ENCODE measurements at places on chromosomes 7 and 10.

GRCh38 chr10:35834877-35835494, 192.9 kb upstream of the FZD8 start:
- no peak for DNase-seq

GRCh38 chr7:35701287-35701900, 6.5 kb upstream of the HERPUD2 start:
- no peak for DNase-seq

- no peak for DNase-seq
Observed at GRCh38 chr10:65197935-65198334, 1676.7 kb downstream of the REEP3 start.

DNA sequence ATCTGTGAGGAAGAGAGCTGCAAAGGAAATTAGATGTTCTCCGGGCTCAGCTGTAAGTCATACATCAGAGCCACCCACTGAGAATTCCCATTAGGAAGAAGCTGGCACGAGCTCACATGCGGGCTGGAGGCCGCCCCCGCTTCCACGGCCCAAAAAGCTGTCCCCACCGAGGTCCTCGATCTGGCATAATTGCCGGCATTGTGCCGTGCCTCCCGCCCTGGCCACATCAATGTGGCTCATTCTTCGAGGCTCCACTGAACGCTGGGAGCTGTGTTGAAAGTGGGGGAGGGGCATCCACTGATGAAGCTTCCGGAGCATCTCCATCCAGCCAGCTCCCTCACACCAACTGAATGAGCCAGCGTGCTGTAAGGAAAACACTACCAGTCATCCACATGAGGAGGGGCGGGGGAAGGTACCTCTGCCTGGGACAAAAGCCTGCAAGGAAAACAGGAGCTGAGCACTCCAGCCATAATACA, 173.1 kb downstream of the PTPRN2 start:
- no peak for DNase-seq

DNA sequence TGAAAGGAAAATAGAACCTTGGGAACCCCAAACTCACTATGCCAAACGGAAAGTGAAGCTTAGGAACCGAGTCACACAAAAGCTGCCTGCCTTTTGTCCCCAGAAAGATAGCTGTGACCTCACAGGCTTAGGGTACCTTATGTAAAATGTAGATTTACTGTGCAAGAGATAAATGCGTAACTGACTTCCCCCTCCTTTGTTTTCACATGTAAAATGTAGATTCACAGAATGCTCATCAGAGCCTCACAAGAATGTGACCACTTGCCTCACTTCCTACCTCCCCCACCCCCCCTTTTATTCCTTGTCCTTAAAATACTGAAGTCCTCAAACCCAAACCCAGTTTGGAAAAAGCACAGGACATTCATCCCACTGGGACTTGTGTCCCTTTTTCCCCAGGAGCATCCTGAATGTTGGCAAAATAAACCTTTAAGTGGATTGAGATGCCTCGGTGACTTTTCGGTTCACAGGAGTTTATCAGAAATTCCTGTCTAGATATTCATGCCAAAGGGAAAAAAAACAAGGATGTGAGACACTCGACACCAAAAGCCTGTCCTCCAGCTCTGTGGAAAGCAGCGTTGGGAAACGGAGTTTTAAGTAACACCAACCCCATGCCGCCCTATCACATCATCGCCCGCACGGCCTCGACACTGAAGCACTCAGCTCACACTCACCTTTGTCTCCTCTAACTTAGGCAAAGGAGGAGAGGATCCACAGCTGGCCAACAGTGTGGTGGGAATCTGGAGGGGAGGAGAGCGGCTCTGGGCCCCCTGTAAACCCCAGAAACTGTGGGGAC, 45.9 kb downstream of the SVIL start:
- no peak for DNase-seq

GRCh38 chr10:67780759-67781538, 57.0 kb downstream of the DNAJC12 start:
- DNase-seq: no peak

- no peak for DNase-seq
Observed at GRCh38 chr10:45418849-45419675, 45.0 kb downstream of the ALOX5 start.

DNA sequence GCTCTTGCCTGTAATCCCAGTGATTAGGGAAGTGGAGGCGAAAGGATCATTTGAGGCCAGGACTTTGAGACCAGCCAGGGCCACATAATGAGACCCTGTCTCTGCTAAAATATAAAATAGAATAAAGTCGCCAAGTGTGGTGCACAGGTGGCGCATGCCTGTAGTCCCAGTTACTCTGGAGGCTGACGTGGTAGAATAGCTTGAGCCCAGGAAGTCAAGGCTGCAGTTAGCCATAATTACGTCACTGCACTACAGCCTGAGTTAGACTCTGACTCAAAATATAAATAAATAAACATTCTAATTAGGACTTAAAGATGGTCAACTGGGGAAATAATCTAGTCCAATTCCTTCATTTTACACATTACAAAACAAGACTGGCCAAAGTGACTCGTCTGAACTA, 768 bp downstream of the CHCHD2 start:
- DNase-seq: no peak

GRCh38 chr7:156558198-156558597, 82.4 kb upstream of the RNF32 start:
- no peak for DNase-seq

DNA sequence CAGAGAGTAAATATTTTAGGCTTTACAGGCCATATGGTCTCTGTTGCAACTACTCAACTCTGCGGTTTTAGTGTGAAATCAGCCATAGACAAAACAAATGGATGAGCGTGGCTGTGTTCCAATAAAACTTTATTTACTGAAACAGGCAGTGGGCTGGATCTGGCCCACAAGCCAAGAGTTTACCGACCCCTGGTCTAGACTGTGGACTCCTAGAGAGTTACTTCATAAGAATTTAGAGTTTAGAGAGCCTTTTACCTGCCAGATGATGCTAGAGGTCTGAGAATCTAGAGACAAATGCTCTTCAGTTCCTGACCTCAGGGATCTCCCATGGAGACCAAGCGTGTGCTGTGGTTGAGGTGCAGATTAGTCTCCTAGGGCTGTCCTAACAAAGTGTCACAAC, 174.8 kb downstream of the PTEN start:
- DNase-seq: no peak

DNA sequence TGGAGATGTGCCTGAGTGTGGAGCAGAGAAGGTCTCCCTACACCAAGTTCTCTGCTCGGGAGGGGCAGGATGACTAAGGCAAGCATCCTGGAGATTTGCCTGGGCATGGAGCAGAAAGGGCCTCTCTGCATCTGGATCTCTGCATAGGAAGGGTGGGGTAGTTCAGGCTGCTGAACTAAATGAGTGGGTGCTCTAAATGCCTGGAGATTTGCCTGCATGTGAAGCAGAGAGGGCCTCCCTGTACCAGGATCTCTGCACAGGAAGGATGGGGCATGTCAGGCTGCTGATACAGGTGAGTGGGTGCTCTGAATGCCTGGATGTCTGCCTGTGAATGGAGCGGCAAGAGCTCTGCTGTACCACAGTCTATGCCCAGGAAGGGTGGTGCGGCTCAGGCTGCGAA, 680.7 kb downstream of the SUGCT start:
- DNase-seq: no peak

DNA sequence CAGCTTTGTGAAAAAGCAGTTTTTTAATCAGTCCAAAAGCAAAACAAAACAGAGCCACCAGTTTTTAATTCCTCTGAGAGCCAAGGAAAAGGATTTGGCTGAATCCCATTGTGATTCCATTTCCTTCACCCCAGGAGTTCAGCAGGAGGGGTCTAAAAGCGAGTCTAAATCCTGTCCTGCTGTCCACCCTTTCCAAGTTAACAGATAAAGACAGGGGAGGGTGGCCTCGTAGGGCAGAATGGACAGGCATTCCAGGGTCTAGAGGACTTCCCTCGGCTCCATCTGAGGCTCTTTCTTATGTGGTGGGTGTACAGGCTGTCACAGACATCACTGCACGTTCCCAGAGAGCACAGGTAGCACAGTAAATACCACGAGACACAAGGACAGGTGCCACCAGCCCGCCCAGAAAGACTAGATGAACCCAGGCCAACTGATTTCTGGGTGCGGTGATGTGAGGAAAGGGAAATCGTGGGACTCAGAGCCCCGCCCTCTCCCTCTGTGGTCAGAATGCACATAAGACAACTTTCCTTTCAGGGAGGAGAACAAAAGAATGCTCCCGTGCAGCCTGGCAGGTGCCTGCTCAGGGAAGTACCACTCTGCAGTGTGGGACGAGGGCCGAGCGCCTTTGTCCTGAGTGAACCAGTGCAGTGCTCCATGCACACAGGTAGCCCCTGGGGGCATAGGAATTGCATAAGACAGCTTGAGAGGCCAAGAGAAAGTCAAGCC, 119.7 kb downstream of the ABLIM1 start:
- DNase-seq: peak; percentile 25

DNA sequence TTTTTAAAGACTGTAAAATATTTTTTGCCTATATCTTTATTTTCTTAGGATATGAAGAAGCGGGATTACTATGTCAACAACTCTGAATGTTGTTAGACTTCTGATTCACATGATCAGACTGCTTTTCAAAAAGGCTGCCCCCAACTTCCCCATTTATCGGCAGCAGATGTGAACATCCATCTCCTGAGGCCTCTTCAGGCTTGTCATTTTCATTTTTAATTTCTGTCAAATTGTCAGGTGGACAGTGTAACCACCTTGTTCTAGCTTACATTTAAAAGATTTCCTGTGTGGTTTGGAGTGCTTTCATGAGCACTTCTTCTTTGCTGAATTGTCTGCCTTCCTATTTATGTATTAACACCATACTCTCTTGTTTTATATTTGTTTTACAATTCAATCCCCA, 78.8 kb upstream of the GSDME start:
- no peak for DNase-seq

GRCh38 chr10:21047096-21047495, 150.0 kb upstream of the NEBL start:
- no peak for DNase-seq

DNA sequence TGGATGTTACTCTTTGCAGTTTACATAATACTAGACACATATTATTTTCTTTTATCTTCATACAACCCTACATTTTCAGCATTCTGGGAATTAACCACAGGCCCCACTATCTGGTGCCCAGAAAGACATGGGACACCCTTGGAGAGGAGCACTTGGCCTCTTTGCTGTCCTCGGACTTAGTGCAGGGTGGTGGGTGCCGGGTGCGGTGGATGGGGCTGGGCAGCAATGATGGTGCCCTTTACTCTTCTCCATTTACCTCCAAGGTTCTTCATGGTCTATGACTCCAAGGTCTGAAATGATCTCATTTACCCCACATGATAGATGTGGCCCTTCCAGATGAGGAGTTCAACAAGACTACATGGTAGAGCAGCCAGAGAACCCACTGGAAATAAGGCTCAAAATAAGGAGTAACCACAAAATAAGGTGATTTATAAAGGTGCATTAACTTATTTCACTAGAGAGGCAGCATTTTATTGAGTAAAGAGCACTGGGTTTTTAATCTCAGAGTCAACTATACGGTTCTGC, 56.2 kb upstream of the IGFBP3 start:
- no peak for DNase-seq

DNA sequence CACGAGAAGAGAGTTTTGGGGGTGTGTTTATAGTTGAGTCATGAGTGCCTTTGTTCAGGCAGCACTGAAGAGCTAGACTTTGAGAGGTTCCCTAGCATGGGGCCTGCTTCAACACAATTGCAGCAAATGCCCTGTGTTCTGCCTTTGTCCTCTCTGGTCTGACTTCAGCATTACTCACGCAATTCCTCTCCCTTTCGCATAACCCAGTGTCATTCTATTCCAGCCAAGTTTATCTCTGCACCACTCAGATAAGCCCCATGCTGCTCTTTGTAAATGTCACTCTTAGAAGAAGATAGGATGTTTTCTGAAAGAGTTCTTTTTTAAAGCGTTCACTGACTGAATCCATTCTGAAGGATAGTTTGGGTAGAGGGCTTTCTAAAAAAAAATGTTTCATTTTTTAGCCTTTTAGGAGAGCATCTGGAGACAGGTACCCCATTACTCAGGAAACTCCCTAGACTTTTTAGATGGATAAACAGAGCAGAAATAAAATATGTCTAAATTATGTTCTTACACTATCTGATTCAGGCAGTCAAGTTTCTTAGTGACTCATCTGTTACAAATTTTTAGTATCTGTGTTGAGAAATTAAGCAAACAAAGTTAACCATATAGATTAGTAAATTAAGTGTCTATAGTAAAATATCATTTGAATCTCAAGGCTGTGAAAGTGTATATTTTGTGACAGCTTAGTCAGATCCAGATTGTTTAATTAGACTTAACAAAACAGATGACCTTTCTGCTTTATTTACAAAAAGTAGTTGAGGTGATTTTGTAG, 318.5 kb downstream of the GPR158 start:
- DNase-seq: no peak
